Substantia nigra (tissue), 51 donors: ENCODE measurements at places on chromosomes 12 and 14.
A peak's percentile ranks its signal among the peaks of the same experiment; 100 is the strongest.

DNA sequence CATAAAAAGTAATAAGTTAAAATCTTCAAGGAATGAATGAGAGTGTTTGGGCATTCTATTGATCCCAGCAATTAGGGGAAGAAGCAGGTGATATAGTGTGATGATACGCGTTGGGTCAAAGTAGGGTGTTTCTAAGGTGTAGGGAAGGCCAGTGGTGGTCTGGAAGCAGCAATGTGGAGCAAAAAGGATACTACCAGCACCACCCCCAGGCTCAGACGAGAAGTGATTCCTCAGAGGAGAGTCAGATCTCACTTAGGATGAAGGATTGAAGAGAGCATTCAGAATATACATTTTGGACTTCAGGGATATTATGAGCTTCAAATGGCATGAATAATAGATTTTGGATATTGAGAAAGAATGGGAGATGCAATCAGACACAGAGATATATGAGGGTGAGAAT, 497.6 kb downstream of the RMST start:
- no peak for DNase-seq

GRCh38 chr12:64404470-64405256, 471 bp downstream of the XPOT start:
- DNase-seq: peak; percentile 75

DNA sequence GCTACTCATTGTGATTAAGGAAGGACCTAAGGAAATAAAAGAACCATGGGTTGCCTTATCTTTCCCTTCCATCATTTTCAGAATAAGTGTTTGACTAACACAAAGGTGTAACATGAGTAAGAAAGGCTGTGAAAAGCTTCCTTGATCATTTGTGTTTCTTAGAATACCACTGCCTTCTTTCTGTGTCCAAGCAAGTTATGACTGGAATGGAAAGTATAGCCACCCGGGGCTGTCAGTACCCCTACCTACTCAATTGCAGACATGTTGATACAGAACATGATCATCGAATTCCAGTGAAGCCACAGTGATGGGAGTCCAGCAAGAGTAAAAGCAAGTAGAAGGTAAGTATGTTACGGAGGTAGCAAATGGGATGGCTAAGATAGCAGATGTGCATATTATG, 209.8 kb downstream of the PELI2 start:
- DNase-seq: no peak

- peak; percentile 62 for DNase-seq
Observed at GRCh38 chr12:115135800-115136211, 451.8 kb upstream of the TBX3 start.

- DNase-seq: no peak
Observed at GRCh38 chr14:100370003-100370402, 46.9 kb downstream of the SLC25A47 start.

DNA sequence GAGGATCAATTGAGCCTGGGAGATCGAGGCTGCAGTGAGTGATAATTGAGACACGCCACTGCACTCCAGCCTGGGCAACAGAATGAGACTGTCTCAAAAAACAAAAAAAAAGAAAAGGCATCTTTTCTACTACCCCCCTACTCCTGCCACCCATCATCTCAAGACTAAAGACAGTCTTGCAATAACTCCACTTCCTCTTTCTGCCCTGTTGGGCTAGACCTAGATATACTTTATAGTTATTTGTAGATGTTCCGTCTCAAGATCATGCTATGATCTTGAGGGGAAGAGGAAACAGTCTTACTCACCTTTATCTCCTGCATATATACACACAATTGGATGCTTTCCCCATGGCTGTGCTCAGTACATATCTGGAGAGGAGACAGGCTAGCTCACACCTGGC, 12.1 kb upstream of the ESPL1 start:
- DNase-seq: no peak

DNA sequence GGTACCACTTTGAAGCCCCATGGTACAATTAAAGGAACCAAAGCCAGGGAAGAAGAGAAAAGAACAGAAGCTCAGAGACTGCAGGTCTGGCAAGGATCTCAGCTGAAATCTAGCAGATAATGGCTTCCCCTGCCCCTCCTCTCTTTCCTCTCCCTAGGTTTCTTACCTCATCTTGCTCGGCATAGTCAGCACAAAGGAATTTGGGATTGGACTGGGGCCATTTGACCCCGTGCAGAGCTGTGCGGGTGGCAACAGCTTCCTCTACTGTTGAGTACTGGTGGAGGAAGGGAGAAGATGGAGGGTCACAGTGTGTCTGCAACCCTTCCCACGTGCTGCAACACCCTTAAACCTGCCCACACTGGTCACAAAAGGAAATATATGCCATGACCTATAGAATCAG, 4.7 kb upstream of the CDH24 start:
- no peak for DNase-seq

DNA sequence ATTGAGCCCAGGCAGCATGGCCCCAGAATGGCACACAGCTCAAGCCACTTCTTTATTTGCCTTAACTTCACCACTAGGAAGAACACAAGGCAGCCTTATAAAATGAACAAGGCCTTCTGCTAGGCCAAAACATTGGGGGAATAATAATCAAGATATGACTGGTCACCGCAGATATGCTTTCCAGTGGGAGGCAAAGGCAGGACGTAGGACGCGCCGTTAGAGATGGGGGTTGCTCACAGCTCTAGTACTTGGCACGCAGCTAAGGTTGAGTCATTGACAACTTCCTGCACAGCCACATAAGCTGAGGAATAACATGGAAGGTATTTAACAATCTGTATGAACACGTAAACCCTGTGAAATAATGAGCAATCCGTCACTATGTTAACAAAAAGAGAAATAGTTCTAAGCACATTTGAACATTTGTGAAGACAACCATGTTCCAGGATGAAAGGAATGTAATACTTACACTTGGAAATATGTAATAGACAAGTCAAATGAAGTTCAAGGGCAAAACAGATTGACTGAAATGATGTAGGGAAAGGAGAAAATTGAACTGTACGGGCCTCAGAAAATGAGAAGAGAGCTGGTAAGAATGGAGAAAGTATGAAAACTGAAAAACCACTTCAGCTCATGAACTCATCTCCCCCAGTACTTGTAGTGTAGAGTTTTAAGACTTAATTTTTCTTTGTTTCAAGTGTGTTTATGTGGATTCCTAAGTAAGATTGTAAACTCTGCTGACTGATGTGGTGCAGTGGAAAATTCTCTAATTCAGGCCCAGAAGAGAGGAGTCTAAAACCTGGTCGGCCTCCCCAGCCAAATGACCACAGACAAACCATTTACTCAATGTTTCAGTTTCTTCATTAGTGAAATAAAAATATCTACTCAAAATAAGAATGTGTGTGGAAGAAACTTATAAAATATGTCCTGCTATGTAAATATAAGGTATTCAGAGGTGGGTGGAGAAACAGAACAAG, 59.3 kb upstream of the CCDC91 start:
- DNase-seq: no peak

DNA sequence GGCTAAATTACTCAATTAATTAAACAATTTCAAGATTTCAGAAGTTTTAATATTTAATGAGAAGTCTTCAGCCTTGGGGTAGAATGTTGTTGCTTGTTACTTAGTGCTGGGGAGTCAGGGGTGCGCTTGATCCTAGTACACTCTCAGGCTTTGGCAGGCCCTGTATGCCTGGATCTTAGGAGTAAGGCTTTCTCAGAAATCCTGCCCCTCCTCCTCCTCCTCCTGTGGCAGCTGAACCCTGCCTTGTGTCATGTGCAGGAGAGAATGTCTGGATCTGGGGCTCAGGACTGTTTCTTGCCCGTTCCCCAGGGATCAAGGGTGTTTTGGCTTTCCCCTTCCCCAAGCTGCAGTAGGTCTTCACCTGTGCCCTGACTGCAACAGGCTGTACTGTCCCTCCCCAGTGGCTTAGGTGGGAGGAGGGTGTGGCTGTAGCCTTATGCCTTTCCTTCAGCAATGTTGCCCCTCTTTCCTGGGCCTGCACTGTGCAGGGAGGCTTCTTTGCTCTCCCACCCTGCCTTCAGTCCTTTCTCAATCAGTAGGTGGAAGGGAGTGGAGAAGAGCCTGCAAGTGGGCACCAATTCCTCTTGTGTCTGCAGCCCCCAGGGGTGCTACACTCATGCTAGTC, 108.2 kb downstream of the SLC38A6 start:
- no peak for DNase-seq

GRCh38 chr12:58719161-58719560, 201.1 kb downstream of the LRIG3 start:
- no peak for DNase-seq

GRCh38 chr12:113127791-113128199, 7.8 kb downstream of the RASAL1 start:
- no peak for DNase-seq

DNA sequence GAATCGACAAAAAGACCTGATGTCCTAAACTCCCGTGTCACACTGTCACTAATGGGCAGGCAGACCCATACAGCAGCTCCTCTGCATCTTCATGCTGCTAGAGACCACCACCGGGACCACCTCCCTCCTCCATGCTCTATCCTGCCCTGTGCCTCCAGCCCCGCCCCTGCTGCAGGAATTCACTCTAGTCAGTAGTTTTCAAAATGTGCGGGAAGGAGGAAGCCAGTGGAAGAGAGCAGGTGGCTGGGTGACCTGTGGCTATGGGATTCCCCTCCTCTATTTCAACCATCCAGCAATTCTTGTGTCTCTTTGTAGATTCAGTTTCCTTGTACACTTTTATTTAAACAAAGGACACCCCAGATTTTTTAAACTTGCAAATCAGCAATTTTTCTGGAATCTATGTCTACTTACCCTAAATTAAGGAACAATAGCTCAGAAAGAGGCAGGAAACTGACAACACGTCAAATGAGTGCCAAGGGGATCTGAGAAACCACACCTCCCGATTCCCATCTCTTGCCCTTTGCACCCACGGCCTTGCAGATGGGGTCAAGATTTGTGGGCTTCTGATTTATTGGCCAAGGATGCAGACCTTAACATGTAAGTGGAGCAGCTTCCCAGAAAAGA, 20.4 kb upstream of the MAP1LC3B2 start:
- no peak for DNase-seq

- no peak for DNase-seq
Observed at GRCh38 chr12:23006413-23006812, 381.4 kb downstream of the ETNK1 start.

- DNase-seq: no peak
Observed at GRCh38 chr12:125140279-125141209, 75.3 kb downstream of the AACS start.

- no peak for DNase-seq
Observed at GRCh38 chr14:99745307-99745951, 47.8 kb upstream of the EML1 start.

GRCh38 chr14:61444215-61444768, 122.9 kb downstream of the PRKCH start:
- DNase-seq: no peak

DNA sequence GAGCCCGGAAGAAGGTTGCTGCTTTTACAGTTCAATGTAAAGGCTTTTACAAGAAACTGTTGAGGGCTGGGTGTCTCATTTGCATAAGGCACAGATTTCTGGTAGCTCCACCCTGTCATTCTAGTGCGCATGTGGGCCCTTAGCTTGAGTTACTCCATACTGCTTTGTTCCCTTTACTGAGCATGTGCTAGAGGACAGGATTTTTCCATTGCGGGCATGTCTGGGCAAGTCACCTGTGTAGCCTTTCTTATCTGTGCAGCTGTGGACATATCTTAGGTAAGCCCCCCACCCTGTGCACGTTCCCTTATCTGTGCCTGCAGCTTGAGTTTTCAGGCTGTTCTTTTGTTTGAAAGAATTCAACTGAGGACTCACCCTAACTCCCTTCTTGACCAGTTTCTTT, 56.2 kb upstream of the ARHGAP5 start:
- DNase-seq: no peak

DNA sequence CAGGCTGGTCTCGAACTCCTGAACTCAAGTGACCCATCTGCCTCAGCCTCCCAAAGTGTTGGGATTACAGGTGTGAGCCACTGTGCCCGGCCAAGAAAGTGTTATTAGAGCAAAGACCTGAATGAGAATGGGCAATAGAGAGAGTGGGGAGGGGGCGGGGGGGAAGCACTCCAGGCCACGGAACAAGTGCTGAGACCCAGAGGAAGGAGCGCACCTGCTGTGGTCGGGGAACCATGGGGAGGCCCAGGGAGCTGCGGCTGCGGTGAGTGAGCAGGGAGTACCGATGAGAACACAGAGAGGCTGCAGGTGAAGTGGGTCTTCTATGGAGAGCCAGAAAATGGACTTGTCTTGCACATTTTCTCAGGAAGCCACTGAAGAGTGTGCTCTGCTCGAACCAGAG, 10.8 kb downstream of the SMIM41 start:
- DNase-seq: no peak

DNA sequence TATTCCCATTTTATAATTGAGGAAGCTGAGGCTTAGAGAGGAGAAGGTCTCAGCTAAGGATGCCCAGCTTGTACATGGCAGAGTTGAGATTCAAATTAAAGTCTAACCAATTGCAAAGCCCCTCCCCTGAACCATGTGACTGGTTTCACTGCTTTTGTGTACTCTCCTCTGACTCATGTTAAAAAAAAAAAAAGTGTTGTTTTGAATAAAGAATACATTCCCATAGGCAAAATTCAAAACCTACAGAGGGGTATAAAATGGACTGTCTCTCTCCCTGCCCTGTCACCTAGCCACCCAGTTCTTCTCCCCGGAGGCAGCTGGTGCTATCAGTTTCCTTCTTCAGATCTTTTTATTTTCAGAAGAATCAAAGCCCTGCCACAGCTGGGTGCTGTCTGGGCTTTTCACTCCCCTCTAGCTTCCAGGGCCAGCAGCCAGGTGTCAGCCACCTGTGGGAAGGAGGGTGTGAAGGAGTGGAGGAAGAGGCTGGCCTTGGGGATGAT, 5.4 kb downstream of the PSMD9 start:
- no peak for DNase-seq

DNA sequence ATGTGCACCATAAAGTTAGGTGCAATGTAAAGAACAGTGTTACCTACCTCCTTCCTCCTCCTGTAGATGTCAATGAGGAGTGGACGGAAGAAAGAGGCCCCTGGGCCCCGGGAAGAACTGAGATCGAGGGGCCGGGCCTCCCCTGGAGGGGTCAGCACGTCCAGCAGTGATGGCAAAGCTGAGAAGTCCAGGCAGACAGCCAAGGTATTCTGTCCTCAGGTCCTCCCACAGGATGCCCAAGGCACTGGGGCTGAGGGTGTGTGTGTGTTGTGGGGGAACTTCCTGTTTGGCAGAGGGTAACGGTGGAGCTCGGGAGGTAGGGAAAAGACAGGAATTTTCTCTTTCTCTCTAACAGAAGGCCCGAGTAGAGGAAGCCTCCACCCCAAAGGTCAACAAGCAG, 6.4 kb downstream of the ATN1 start:
- DNase-seq: no peak

- no peak for DNase-seq
Observed at GRCh38 chr12:23535441-23535840, 414.0 kb downstream of the SOX5 start.
